ENCODE measurements at places on chromosomes 6 and 20.
A peak's percentile ranks its signal among the peaks of the same experiment; 100 is the strongest.

DNA sequence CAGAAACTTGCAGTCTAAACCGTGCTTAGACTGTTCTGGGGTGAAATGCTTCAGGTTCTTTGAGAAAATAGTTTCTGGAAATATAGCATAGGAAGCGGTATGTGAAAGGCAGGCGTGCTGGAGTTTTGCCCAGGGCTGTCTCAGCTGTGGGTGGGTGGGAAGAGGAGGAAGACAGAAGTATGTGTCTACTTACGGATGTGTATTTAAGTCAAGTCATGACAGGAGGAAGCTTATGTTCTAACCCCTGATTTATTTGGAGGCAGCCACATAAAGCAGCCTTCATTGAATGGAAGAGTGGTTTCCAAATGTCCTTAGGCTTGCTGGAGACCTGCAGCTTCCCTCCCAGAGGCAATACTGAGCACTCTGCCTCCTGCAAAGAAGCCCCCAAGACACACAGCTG is 345.8 kb upstream of the PRND start:
- DNase-seq: no peak

DNA sequence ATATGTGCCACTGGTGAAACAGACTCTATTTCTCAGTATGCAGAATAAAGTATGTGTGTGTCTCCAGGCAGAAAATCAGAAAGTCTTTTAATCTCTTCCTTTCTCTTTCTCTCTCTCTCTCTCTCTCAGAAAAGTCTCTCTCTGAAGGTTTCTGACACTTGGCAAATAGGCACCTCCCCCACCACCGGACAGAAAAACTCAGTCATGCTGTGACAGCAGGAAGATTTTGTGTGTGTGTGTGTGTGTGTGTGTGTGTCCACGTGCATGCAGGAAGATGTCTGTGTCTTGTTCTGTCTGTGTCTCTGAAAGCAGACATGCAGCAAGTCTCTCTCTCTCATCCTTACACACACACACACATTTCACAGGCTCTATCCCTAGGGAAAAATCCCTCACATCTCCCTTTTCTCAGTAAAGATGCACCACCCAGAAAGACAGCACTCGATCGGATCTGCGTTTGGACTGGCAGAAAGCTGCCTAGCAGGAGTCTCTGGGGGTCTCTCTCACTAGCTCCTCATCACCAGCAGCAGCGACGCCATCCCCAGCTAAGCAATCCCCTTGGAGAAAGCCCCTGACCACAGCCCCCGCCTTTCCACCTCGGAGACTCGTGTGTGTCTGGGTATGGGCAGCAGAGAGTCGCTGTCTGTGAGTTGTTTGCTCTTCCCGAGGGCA is 98.3 kb downstream of the EDN3 start:
- no peak for DNase-seq

DNA sequence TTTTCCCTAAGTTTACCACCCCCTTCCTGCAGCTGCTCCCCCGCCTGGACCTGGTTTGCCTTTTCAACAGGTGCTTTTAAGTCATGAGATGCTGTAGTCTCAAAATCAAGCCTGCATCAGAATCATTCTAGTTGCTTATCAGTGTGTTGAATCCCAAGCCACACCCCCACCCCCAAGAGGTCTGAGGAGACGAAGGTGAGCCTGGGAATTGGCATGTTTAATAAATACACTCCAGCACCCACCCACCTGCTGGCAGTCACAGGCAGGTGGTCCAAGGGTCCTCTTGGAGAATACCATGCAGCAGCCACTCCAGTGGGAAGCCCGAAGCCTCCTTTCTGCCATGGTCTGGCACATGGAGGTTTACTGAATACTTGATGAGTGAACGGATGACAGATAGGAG is 1.1 kb upstream of the ADIG start:
- no peak for DNase-seq

- DNase-seq: peak; percentile 60
These were observed 42.2 kb downstream of the GFOD1 start for GRCh38 chr6:13445005-13445743.

- peak; percentile 56 for DNase-seq
These were observed 32.6 kb downstream of the C6orf15 start for GRCh38 chr6:31079656-31080261.

GRCh38 chr20:49580813-49581174 is 12.9 kb upstream of the PTGIS start:
- DNase-seq: no peak

DNA sequence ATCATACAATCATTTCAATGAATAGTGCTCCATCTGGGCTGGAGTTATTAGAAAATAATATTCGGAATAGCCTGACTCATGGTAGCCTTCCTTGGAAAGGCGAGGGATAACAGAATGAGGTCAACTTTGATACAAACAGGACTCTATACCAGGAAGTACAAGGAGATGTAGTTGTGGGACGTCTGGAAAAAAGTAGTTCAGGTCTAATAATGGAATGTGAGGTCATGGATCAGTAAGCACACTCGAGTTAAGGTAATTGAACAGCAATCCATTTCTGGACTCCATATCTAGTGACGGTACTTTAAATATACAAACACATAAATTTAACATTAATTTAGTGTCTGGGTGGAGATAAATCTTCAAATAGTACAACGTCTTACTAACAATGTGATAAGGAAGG is 1204.0 kb upstream of the ADGRB3 start:
- DNase-seq: no peak

DNA sequence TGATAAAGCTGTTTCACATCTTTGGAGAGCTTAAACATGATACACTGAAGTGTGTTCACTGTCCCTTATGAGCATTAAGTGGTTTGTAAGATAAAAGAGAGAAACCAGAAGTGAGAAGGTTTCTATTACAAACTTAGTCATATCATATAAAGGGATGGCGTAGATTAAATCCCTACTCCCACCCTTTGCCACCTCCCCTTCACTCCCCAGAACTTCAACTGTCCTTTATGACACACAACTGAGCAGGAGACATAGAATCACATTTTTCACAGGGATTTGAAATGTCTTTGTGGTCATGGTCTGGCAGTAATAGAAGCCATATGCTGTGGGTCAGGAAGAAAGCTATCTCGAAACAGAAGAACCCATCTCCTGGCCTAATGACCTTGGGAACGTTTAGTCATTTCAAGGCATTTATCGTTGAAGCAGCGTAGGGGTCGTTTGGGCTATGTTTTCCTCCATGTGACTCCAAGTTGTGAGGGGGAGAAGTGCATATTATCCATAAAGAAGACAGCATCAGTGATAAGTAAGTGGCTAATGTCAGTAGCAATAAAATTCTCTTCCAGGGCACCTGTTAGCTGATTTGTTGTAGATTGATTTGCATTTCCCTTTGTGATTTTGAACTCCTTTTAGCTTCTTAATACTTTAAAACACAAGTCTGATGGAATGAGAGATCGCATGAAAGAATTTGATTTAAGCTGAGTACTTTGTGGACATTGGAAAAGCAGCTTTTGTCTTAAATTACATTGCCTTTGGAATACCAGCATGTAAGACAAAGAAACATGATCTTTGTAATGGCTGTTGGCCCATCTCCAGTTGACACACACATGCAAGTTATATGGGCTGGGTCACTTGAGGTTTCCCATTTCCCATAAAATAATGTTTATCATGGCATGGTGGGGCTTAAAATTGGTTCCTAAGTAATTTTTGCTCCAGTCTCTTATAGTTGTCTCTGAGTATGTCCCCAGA is 501.5 kb upstream of the FLRT3 start:
- DNase-seq: no peak

DNA sequence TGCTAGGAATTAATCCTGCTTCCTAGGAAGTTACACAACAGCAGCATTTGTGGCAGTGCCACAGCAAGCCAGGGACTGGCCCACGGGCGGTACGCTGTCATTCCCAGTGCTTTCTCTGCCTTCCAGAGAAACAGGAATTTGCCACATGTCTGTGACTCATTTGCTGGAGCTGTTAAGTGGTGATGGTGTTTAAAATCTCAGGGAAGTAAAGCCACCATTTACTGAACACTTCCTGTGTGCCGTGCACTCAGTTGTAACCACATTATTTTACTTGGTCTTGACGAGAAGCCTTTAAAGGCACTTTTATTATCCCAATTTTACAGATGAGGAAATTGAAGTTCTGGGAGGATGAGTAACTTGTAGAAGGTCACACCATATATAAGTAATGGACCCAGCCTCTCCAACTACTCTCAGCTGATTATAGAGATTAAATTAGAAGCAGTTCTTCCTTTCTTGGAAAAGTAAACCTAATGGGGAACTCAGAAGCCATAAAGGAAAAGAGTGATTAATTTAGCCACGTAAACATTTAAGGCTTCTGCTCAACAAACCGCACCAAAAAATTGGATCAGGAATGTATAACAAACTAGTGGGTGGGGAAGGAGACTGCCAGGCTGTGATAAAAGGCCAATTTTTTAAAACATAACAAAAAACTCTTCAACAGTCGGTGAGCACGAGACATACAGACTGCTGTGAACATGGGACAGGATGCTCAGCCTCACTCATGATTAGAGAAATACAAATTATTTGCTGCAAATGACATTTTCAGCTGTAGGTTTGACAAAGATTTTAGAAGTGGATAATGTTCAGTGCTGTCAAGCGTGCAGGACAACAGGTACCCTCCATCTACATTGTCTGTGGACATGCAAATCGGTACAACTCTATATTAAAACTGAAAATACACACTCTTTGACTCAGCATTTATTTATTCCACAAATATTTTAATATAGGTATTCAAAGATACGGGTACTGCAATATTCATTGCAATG is 311.2 kb downstream of the NRN1 start:
- peak; percentile 0 for DNase-seq

- DNase-seq: no peak
These were observed 144.4 kb upstream of the MAN1A1 start for GRCh38 chr6:119493980-119494379.

DNA sequence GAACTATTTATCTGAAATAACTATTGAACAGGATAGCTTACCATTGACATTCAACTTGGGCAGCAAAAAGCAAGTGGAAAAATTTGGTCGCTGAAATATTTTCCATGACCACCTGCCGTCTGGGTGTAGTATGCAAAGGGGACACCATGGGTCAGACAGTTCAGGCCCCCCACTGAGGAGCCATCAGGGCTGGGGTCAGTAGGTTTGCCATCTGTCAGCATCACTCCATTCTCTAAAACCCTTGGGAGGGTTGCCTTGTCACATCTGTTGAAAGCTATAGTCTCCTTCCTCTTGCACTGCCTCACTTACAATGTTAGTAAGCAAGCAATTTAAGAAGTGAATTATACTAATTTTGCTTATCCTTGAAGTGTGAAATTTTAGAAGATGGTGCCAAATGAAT is 44.9 kb downstream of the NRN1 start:
- DNase-seq: no peak

- peak; percentile 47 for DNase-seq
These were observed 3.2 kb upstream of the ANKRD60 start for GRCh38 chr20:58231683-58232082.

DNA sequence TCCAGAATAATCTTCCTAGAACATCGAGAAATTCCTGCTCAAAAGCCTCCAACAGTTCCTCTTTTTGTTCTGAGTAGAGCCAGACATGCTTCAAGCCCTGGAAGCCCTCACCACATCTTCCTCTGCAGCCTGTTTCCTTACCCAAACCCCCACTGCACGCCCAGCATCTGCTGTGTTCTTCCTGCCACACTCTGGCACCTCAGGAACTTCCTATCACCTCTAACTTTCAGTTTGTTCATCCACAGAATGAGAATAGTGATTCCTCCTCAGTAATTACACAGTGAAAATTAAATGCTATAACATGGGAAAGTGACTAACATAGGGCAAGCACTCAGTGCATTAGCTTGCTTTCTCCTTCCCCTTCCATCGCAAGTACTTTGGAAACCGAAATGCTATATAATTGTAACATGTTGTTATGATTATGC is 26.3 kb downstream of the C6orf89 start:
- DNase-seq: no peak

GRCh38 chr20:58880994-58881752 is 28.7 kb downstream of the GNAS start:
- no peak for DNase-seq

- no peak for DNase-seq
These were observed 615.0 kb downstream of the C6orf118 start for GRCh38 chr6:164694386-164694785.

DNA sequence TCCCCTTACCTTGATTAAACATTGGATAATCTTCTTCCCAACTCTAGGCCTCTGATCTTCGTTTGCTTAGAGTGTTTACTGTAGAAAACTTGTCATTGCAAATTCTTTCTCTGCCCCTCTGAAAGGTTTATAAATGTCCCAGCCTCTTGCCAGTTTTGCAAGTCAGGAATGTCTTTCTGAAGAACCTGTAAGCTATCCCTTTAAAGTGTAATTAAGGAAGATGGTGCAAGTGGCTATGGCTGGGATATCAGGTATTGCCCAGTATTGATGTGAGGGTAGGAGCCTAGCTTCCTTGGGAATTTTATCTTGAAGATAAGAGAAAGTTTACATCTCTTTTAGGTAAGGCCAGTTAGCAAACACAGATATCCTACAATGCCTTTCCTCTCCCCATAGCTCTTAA is 211.0 kb upstream of the RIMS1 start:
- no peak for DNase-seq

GRCh38 chr20:31784354-31785044 is 34.7 kb upstream of the MYLK2 start:
- no peak for DNase-seq

- no peak for DNase-seq
These were observed 515.2 kb downstream of the MAFB start for GRCh38 chr20:40173872-40174271.

- DNase-seq: peak; percentile 51
These were observed 214.7 kb downstream of the PAX1 start for GRCh38 chr20:21920211-21920610.

- peak; percentile 96 for DNase-seq
These were observed 93.8 kb downstream of the FOXA2 start for GRCh38 chr20:22490287-22491193.

DNA sequence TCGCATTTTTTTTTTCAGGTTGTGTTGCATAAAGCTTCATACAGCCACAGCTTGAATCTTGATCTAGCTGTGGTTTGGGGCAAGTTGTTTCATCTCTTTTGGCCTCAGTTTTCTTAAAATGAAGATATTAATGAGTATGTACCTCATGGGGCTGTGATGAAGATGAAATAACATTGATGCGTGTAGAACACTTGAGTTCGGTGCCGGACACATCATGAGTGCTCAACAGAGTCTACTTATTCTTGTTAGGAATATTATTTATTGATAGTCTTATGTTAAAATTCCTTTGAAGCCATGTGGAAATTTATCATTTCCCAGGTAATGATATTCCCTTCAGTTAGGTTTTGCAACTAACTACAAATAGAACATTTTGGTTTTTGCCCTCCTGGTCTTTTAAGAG is 3.4 kb downstream of the PAQR8 start:
- DNase-seq: no peak

DNA sequence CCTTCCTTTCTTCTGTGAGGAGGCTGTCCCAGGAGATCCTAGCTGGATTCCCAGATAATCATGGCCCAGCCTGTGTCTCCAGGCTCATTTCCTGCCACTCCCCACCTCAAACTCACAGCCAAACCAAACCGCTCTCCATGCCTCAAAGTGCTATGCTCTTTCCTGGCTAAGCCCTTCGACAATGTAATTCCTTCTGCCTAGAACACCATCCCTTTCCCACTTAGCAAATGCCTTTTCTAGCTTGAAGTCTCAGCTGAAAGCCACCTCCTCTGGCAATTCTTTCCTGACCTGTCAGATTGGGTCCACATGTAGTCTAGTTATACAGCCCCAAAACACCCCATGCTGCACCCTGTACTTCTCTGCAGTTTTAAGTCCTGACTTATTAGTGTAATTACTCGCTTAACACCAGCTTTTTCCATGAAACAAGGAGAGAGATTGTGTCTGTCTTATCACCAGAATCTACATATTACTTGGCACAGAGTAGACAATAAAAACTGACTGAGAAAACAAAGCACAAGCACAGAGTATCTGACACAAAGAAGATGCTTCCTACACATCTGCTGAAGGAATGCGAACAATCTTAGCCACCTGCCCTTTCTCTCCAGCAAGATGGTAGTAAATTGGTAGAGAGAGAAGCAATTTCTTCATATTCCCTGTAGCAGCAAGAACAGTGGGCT is 5.4 kb downstream of the TRIM26 start:
- DNase-seq: peak; percentile 5

Measured in SW480 (cell line).